ENCODE measurements at places on chromosomes 4 and X. TPM values are rescaled to one million over a fixed set of nuclear protein-coding genes. Genes with fewer than 3 reads are reported as not detected.

GRCh38 chrX:12844319-12844718 lies 22.6 kb upstream of the TLR7 start:
- no peak for DNase-seq

- no peak for DNase-seq
Observed at GRCh38 chrX:56788229-56788628, 59.2 kb downstream of the NBDY start.

DNA sequence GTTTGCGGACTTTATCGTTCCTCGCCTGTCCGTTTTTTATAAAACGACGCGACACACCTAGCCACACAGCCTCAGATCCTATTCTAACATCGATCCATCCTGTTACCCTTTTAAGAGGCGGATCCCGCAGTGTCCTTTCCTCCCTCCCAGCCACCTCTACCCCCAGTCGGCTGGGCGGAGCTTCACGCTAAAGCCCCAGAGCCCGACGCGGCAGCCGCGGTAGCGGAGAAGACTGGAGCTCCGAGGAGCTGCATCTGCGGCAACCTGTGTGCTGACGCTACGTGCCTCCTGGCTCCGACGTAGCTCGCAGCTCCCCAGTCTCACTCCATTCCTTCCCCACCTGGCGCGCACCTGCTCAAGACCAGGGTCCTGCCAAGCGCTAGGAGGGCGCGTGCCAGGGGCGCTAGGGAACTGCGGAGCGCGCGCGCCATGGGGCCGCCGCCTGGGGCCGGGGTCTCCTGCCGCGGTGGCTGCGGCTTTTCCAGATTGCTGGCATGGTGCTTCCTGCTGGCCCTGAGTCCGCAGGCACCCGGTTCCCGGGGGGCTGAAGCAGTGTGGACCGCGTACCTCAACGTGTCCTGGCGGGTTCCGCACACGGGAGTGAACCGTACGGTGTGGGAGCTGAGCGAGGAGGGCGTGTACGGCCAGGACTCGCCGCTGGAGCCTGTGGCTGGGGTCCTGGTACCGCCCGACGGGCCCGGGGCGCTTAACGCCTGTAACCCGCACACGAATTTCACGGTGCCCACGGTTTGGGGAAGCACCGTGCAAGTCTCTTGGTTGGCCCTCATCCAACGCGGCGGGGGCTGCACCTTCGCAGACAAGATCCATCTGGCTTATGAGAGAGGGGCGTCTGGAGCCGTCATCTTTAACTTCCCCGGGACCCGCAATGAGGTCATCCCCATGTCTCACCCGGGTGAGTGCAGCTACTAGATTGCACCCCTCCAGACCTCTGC lies at the start of gene RNF128:
Gene RNF128, plus strand, starts transcription at position 217 of the 953 bp plus-strand sequence. Its CDS starts 213 bp downstream, at position 430.
- DNase-seq = no peak

- no peak for DNase-seq
Observed at GRCh38 chr4:127668770-127669169, 36.0 kb downstream of the INTU start.

- no peak for DNase-seq
Observed at GRCh38 chrX:43633757-43634156, 22.3 kb upstream of the MAOA start.

DNA sequence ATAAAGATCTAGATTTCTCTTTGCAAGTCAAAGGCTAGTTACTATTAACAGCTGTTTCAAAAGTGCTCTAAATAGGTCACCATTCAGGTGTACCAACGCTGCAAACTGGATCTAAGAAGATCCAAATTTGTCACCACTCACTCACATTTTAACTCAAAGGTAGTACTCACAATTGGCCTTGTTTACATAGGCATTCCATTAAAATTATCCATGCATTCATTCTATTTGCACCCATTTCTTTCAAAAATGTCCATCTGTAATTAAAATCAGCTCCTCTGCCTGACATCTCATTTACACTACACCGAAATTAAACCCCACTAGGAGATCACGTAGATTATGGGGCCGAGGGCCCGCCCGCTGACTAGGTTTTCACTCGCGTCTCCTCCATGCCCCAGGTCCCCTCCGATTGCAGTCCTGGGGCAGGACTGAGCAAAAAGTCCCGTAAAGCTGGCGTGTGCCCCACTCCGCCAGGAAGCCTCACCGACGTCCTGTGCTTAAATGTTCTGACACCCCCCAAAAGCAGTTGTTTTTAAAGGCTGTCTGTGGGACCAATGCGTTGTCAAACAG lies 1.3 kb upstream of the ING2 start:
- DNase-seq = no peak

- DNase-seq = no peak
Observed at GRCh38 chr4:115688961-115689360, 575.5 kb upstream of the NDST4 start.

GRCh38 chrX:147978931-147979330 lies 2.2 kb upstream of the FMR1NB start:
- no peak for DNase-seq

DNA sequence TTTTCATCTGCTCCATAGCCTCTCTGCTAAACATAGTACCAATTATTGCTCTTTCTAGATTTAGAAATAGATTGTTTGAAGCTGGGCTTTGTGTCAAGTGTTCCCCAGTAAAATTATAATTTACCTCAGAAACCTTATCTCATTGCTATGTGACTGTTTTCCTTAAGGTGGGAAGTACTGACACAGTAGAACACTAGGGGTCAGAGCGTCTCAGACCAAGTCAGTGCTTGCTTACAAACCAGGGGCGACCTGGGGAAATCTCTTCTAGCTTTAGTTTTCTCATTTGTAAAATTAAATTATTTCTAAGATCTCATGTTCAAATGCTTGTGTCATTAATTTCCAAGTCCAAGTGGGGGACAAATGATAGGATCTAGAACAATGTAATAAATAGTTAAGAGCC lies 360.4 kb downstream of the RAPGEF2 start:
- no peak for DNase-seq

- DNase-seq = no peak
Observed at GRCh38 chrX:19867411-19867732, 20.0 kb downstream of the SH3KBP1 start.

DNA sequence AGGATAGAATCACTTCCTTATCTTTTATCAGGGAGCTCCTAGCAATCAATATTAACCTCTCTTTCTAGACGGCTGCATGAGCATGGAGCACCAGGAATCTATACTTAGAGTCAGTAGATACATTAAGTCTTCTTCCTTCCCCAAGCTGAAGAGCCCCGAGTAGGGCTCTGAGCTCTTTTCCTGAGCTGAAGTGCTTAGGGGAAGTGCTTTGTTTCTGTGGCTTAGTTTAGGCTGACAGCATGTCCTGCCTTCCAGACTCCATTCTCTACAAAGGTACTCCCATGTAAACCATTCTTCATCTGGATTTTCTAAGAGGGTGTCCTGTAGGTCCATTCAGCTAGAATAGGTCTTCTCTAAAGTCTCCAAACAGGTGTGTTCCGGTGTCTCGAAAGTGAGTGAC lies 127.5 kb upstream of the AFF2 start:
- no peak for DNase-seq

DNA sequence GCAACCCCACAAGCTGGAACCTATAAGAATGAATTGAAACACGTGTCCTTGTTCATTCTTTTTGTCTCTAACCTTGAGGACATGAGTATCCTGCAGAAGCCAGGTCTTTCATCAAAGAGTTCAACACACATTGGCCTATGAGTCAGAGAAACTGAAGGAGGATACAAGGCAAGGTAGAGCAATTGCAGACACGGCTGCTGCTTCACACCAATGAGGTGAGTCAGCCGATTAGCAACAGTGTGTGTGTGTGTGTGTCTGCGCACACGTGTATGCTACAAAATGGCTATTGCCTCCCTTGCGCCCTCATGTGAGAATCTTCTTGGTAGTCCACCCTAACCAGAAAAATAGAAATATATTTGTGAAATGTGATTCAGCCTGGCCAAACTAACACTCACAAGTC lies 1477.7 kb upstream of the IGFBP7 start:
- no peak for DNase-seq

Gene TMSB15B
- 6.2 TPM for total RNA-seq

Gene SYTL5
- total RNA-seq = not detected

Gene DTHD1
- total RNA-seq = 3.3 TPM

Gene CCDC158
- not detected for total RNA-seq

Gene NLGN4X
- not detected for total RNA-seq

Data from CD8-positive, alpha-beta memory T cell (primary cell).